Pulmonary artery endothelial cell (primary cell): ENCODE measurements at places on chromosomes 1 and 21.

GRCh38 chr21:16363518-16363917, 633.7 kb downstream of the USP25 start:
- no peak for DNase-seq

GRCh38 chr1:110047463-110047862, 13.0 kb downstream of the STRIP1 start:
- DNase-seq = no peak

- no peak for DNase-seq
These were observed 172.8 kb upstream of the KCTD3 start for GRCh38 chr1:215394084-215394991.

- DNase-seq = no peak
These were observed 208.2 kb downstream of the BACH1 start for GRCh38 chr21:29506947-29507346.

DNA sequence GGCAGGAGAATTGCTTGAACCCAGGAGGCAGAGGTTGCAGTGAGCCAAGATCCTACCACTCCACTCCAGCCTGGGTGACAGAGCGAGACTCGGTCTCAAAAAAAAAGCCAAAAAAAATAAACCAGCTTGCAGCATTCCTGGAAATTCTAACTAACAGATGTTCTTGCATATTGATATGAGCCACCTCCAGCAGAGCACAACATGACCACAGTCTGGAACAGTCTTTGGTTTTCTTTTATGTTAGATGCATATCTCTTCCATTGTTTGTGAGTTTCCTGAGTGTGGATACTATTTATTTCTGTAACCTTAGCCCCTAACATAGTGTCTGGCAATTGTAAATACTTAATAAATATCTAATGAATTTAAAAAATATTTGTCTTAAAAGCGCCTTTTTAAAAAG, 23.9 kb downstream of the IFNAR1 start:
- DNase-seq = peak; percentile 49

DNA sequence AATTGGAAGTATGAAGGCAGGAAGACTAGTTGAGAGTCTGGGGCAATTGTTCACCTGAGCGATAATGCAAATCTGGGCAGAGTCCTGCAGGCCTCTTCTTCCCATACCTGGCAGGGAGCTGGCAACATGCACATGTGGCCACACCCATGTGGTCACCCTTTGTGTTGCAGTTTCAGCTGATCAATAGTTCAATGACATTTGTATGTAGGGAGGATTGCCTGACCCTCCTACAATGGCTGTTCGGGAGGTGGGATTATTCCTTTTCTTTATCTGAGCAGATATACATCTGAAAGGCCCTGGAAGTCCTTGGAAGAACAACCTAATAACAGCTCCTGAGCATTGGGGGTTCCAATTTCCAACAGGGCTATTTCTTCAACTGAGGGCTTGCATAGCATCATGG, 15.2 kb upstream of the TRIM45 start:
- no peak for DNase-seq

DNA sequence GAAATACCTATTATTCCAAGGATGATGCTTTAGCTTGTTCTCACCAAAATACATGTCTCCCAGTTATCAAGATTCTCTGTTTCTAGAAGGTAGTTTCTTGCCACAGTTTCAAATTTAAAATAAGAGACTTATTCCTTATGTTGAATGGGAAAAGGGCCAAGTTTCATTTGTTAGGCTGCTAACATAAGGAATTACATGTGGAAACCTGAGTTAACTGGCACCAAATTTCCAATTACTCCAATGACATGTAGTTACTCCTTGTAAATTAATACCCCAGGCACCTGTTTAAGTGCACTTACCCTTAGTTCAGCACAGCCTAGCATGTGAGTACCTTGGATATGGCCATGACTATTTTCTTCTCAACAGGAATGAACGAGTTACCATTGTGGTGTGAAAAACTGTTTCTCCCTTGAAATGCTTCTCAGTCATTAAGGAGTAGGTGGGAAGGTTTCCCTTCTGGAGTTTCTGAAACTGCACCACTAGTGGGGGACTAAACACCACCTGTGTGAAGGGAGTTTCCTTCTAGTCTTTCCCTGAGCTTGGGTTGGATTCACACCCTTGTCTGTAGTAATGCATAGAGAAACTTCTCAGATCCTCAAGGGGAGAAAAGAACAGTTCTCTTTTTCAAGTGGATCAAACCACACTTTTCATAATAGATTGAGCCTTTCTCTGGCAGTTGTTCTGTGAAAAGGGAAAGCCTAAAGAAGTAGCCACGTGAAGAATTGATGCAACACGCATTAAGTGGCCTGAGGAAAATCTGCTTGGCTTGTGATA, 32.3 kb upstream of the LRRC8C start:
- DNase-seq = no peak

DNA sequence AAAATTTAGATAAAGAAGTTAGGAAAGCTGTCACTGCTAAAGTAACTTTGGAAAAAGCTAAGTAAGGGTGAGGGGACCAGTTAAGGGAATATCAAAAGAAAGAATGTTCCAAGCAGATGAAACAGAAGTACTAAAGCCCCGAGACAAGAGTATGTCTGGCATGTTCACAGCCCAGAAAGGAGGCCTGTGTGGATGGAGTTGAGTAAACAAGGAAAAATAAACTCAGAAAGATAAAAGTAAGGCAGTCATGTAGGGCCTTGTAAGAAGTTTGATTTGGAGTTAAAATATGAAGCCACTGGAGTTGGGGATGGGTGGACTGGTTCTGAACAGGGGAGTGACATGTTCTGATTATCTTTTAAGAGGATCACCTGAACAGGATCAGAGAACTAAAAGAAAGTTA, 177.9 kb downstream of the CDC42BPA start:
- DNase-seq = no peak

GRCh38 chr1:94036730-94037129, 84.2 kb downstream of the ABCA4 start:
- no peak for DNase-seq

- no peak for DNase-seq
These were observed 192.7 kb downstream of the VPS13D start for GRCh38 chr1:12422488-12422887.

DNA sequence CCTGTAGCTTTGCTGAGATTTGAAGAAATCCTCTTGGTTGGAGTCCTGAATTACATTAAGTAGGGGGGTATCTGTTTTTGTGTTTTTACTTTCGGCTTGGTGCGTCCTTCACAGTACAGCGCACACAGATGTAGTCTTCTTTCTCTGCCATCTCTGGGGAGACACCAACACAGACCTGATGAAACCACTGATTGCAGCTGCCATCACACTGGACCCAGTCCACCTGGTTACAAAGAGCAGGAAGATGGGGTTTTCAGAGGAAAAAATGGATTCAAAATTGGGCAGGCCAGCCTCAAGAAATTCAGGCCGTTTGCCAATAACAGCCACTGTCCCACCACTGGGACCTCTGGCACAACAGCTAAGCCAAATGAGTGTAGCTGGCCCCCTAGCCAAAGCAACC, 18.7 kb upstream of the SYT2 start:
- DNase-seq = no peak

GRCh38 chr1:209820986-209821385, 6.8 kb upstream of the UTP25 start:
- DNase-seq = no peak

DNA sequence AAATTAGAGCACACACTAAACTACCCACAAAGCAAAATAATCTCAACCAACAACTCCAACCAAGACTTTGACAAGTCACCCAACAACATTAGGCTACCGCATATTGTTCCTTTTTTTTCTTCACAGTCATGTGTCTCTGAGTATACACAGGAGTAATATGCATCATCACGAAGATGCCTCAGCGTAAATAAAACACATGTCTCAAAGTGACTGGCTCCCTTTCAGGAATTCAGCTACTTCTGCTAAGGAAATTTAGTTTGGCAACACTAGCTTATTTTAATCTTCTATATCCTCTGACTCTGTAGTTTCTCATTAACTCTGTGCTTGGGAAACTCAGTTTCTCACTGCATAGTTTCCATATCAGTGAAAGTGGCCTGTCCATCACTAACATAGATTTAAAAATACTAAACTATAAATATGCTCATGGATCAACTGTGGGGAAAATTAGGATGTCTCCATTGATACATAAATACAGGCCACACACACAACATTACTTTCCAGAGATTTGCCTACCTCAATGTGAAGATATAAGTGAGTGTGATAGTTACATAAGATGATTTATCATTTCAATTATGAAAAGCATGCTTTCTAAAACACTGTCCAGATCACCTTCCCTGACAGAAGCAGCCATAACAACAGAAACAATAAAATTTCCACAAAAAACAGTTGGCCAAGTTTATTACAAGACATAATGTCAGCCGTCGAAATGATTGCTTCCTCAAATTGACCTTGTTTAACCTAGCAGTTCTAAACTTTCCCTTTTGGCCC, 113.2 kb downstream of the PTGER3 start:
- no peak for DNase-seq

GRCh38 chr1:183226361-183226760, 40.3 kb downstream of the LAMC2 start:
- DNase-seq = no peak

- no peak for DNase-seq
These were observed 1.5 kb downstream of the ATP1A1 start for GRCh38 chr1:116374353-116375147.

DNA sequence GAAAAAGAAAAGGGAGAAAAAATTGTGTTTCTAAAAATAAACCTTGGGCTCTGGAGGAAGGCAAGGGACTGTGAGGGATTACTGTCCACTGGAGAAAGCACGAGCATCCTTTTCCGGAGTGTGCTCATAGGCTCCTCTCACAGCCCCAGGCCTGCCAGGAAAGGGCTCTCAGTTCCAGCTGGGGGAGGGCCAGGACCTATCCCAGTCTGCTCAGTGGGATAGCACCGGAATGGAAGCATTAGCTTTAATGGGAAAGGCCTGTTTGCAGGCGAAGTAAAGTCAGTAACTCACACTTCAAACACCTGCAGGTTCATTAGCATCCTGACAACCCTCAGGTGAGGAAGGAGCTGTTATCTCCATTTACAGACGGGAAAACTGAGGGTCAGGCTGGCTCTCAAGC, 113.9 kb upstream of the USP24 start:
- DNase-seq = no peak

DNA sequence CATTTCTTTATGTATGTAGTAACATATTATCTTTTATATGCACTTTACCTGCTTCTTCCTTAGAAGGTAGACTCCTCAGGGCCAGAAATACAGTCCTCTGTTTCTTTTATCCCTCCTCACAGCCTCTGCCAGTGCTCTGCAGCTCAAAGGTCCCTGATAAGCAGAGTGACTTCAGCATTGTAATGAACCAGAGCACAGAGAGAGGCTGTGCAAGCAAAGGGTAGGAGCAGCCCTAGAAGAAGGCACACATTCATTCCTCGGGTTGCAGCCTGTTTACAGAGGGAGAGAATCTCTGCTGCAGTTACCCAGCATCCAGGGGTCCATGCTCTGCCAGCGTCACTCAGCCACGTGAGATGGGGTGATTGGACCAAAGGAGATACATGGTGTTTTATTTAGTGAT, 101.1 kb downstream of the RHOU start:
- DNase-seq = no peak

- DNase-seq = no peak
These were observed 19.2 kb downstream of the COL18A1 start for GRCh38 chr21:45423968-45424853.

- no peak for DNase-seq
These were observed 893.5 kb downstream of the LTN1 start for GRCh38 chr21:28099001-28099705.

- DNase-seq = no peak
These were observed 40.4 kb downstream of the ATP6V1G3 start for GRCh38 chr1:198500096-198500495.

DNA sequence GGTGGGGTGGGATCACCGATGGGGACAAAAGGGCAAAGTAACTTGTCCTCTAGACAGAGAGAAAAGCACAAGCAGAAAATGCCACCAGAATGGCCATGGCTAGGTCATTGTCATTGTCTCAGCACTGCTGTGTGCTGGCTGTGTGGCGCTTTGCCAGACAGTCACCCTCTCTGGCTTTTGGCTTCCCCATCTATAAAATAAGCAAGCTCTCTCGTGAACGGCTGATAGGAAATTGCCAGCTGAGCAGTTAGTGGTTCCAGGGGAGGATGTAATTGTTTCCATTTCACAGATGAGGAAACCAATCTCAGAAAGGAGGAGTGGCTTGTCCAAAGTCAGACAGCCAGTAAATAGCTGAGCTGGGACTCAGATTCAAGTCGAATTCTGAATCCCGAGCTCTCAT, 32.5 kb downstream of the PADI2 start:
- no peak for DNase-seq

GRCh38 chr1:158107916-158108315, 72.8 kb upstream of the CD1D start:
- no peak for DNase-seq

- DNase-seq = peak; percentile 57
These were observed 58.4 kb downstream of the OVGP1 start for GRCh38 chr1:111369177-111369576.

- no peak for DNase-seq
These were observed 102.0 kb downstream of the CYYR1 start for GRCh38 chr21:26471099-26471471.

DNA sequence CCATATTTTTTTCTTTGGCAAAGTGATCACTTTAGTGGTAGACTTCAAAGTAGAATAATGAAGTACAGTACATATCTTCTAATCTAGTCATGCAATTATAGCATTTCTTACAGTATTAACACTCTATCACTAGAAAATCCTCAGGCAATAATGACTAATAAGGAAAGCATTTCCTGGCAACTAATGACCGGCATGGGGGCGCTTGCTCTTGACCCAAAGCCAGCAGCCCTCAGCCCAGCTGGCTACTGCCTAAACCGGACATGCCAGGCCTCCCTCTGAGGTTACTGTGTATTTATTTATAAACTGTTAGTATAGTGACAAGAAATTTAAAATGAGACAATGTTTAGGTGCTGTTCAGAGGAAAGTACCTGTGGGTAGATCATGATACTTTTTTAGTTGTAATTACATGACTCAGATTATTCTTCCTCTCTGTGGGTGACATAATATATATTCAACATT, 633.8 kb downstream of the PTPRC start:
- peak; percentile 94 for DNase-seq

GRCh38 chr1:59404796-59405195, 107.9 kb downstream of the FGGY start:
- no peak for DNase-seq

GRCh38 chr1:83620016-83620415, 378.9 kb downstream of the TTLL7 start:
- DNase-seq = no peak

GRCh38 chr1:100323419-100324106, 28.7 kb upstream of the CDC14A start:
- no peak for DNase-seq

DNA sequence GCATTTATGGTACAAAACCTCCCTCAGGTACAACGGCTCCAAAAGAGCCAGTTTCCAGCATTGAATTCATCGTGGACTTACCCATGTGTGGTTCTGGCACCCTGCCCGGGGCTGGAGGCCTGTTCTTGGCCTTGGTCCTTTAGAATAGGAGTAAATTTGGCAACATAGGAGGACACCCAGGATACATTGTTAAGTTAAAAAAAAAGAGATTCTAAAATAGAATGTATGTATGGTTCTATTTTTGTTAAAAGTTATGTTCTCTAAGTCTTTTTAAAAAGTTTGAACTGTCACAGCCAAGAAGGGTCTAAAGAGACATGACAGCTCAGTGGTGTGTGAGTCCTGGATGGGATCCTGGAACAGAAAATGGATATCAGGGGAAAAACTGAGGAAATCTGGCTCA, 25.9 kb downstream of the EPHX1 start:
- DNase-seq = no peak

GRCh38 chr1:42423681-42424080, 32.1 kb downstream of the ZMYND12 start:
- DNase-seq = no peak

GRCh38 chr21:31184459-31184858, 146.2 kb upstream of the KRTAP19-8 start:
- DNase-seq = no peak
